ENCODE measurements at places on chromosomes 6 and 20. TPM values are rescaled to one million over a fixed set of nuclear protein-coding genes. Genes with fewer than 3 reads are reported as not detected.

Gene LAMA2
- 54.9 TPM for total RNA-seq

Gene STMN3
- total RNA-seq, result 38.9 TPM

Gene GPLD1
- total RNA-seq, result 0.26 TPM

Gene IRF4
- total RNA-seq, result not detected

Gene SMPDL3A
- total RNA-seq, result 9.2 TPM

Gene C6orf132
- total RNA-seq, result 1.5 TPM

Gene KCNB1
- total RNA-seq, result under 0.01 TPM

Gene RBBP8NL
- not detected for total RNA-seq

Gene CLPSL2
- total RNA-seq, result not detected

Gene DACT2
- total RNA-seq, result not detected

Measured in epithelial cell of alveolus of lung (primary cell).